T-cell (primary cell): ENCODE measurements at places on chromosomes 6 and 20.

DNA sequence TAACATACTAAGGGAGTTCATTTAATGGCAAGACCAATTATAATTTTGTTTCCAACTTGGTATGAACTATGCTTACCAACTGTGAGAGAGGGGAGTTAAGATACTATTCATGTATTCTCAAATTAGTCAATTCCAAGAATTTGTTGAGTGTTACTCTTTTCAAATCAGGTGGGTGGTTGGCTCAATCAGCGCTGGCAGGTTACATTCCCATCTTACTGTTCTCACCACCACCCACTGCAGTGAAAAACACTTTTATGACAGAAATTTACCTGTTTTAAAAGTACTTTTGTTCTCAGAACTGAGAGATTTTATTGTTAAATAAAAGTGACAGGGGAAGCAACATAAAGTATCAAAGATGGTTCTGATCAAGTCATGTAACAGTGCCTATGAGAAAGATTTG lies 642.0 kb downstream of the PRKN start:
- H3K4me3 ChIP-seq: no peak overlapping the region
- H3K36me3 ChIP-seq: no peaks in the 10 kb centered on the region
- H3K27me3 ChIP-seq: no peaks in the 10 kb centered on the region
- no peak for DNase-seq
- H3K4me1 ChIP-seq: no peaks in the 10 kb centered on the region

DNA sequence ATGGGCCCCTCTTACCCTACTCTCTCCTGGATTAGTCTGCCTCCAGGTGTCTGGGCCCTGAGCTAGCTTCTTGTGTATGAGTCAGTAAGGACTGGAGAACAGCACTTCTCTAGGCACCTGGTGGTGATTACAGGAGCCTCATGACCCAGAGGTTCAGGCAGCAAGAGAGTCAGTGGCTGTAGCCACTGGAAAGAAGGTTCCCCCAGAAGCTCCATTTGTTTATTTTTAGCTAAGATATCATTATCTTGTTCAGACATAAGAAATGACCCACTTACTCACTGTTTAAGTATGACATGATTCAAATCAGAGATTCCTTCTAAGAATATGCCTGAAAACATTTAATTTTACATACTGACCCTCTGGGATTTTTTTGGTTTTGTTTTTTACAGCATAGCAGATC lies 23.6 kb upstream of the SLC4A11 start:
- DNase-seq: no peak
- peaks cover 4% of the 10 kb centered on the region for H3K36me3 ChIP-seq
- H3K27ac ChIP-seq: no peak overlapping the region

DNA sequence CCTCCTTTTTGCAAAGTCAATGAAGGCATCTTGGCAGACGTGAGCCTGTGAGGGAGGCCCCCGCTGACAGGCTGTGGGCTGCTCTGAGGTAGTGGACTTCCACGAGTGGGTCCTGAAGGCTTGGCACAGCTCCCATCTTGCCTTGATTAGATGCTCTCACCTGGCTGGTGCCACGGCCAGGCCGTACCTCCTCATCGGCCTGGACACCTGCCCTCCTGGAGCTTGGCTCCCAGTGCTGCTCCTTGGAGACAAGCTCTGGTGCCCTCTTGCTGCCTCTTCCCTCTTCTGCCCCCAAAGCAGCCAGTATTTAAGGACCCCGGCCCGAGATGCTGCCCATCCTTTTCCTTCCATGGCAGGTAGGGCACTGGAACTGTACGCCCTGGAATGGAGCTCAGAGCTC lies 93.5 kb downstream of the ERMARD start:
- H3K27ac ChIP-seq: no peak overlapping the region
- no peaks in the 10 kb centered on the region for H3K36me3 ChIP-seq
- DNase-seq: no peak
- no peak overlapping the region for H3K4me3 ChIP-seq

GRCh38 chr6:149823013-149823412 lies 41.1 kb downstream of the LRP11 start:
- no peak overlapping the region for H3K4me3 ChIP-seq
- no peak for DNase-seq
- no peaks in the 10 kb centered on the region for H3K27me3 ChIP-seq
- no peaks in the 10 kb centered on the region for H3K36me3 ChIP-seq
- H3K4me1 ChIP-seq: no peaks in the 10 kb centered on the region

- H3K27me3 ChIP-seq: peaks cover 49% of the 10 kb centered on the region
- H3K27ac ChIP-seq: no peak overlapping the region
- H3K36me3 ChIP-seq: no peaks in the 10 kb centered on the region
- H3K4me3 ChIP-seq: no peak overlapping the region
- peak; percentile 37 for DNase-seq
- H3K4me1 ChIP-seq: no peaks in the 10 kb centered on the region
Measured at GRCh38 chr20:45290677-45291355, 15.8 kb upstream of the RBPJL start.
